Neural progenitor cell (in vitro differentiated cells): ENCODE measurements at places on chromosomes 5 and 9.
A peak's percentile ranks its signal among the peaks of the same experiment; 100 is the strongest.

DNA sequence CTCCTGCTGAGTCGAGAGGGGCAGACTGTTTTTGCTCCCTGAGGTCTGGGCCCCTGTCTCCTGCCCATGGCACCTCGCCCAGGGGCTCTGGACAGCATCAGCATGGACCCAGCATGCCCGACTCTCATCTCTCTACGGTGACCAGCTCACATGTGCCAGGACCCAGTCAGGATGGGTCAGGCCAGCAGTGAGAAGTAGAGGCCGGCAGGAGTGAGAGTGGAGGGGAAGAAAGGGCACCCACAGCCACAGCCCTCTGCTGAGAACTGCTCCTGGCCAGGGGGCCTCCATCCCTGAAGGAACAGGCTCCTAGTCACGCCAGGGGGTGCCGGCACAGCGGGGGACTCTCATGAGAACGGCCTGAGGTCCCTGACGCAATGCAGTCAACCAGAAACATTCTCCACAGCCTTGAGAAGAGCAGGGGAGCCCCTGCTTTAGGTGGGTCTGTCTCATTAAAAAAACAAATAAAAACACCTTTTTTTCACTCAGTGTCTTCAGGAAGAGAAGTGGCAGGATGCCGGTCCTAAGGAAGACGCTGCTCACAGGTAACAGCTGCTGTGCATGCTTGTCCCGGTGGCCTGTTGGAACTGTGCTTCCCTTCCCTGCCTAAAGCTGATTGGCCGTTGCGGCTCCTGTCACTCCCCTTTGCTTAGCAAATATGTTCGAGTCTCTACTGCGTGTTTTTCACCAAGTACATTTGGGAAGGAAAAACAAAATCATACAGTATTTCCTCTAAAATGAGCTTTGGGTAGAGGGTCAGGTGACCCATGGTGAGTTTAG lies 85.7 kb upstream of the FBXW11 start:
- DNase-seq, result no peak

DNA sequence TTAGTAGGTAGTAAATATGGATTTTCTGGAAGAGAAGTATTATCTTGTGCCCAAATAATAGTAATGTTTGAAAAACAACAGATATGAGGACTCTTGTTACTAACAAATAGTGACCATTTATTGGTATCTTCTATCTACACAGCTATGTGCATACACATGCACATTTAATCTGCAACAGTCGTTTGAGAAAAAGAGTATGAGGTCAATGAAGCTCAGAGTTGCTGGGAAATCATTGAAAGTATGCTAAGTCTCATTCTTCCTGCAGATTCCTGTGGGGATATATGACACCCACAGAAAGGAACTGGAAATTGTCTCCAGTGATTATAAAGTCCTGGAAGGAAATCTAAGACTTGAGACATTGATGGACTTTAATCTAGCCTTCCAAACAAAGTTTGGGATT lies 40.1 kb upstream of the RNF180 start:
- no peak for DNase-seq

DNA sequence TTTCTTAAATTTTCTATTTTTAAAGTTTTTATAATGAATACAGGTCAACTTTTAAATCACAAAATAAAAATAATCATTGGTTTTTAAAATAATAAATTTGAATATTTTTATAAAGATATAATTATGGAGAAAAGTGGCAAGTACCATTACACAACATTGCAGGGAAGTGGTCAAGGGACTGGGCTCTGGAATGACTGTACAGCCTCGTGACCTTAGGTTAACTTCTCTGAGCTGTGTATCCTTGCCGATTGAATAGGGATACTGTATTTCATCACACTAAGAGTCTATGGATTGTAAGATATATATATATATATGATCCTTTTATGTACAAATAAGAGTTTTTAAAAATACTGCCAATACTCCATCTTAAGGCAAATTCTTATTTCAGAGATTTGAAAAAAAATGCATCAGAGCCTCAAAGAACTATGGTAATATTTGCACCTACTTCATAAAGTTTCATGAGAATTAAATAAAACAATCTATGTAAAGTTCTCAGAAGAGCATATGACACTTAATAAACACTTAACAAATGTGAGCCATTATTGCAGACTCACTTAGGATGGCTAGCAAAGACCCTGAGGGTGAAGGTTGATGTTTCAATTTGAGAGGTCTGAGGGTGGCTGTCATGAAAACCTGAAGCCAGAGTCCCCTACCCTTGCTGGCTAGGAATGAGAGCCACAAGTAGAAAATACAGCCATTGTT lies 136.5 kb downstream of the CCDC192 start:
- DNase-seq, result no peak

DNA sequence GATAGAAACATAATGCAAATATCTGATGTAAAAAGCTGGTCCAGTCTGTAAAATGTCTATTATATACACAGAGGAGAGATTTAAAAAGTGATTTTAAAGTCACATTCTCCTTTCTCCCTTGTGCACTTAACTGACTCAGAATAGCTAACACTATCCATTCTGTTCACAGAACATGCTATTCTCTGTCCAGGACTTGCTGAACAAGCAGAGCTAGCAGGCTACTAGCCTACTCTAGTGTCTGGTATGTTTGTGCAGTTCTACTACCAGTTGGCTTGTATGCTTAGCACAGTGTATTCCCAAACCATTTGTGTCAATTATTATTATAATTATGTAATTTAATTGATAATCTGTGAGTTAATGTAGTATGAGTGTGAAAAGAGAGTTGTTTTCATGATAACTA lies 161.7 kb upstream of the NUDT12 start:
- DNase-seq, result no peak

GRCh38 chr5:124537107-124537506 lies 209.3 kb downstream of the ZNF608 start:
- DNase-seq, result no peak

- DNase-seq, result no peak
These were observed 87.1 kb downstream of the OSMR start for GRCh38 chr5:38932854-38933408.

GRCh38 chr5:126268697-126269315 lies 154.4 kb upstream of the GRAMD2B start:
- DNase-seq, result no peak

DNA sequence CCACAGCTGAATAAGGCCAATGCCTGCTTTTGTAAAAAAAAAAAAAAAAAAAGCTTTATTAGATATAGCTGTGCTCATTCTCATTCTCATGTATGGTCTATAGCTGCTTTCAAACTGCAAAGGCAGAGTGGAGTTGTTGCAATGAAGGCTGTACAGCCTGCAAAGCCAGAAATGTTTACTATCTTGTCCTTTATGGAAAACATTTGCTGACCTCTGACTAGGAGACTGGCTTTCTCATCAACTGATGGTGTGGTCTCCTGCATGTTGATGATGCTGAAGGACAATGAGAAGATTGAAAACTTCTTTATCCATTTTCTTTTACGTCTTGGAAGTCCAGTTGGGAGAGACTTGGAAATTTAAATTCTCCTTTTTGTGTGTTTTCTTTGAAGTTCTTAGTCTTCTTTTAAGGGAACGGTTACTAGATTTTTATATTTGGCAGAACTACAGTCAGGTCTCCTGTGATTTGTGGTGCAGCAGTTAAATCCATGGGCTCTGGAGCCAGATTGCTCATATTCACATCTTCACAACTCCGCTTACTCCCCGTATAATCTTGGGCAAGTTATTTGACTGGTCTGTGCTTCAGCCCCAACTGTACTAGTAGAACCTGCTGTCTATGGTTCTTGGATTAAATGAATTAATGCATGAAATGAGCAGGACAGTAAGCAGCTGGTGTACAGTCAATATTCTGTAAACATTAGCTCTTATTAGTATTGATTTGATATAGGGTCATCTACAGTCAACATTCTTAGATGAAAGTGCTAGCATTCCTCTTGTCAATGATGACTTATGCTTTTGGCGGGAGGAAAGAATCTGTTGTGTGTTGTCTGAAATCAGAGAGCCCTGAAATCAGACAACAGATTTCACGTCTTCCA lies 39.7 kb upstream of the BASP1 start:
- no peak for DNase-seq

- DNase-seq, result no peak
These were observed 80.3 kb upstream of the SARDH start for GRCh38 chr9:133818444-133818843.

DNA sequence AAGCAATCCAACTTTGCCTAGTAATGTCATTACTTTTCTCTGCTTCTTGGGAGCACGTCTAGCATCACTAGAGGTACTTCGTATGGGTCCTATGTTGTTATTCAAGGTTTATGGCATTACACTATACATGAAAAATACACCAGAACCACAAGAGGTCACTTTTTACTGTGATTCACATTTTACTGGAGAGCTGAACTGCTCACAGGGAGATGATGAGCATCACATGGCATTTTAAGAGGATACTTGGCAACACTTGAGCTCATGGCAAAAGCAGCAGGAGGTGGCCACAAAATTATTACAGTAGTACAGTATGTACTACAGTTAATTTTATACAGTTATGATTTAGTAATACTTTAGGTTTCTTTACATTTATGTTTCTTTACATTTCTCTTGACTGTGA lies 223.4 kb downstream of the PARP8 start:
- no peak for DNase-seq

DNA sequence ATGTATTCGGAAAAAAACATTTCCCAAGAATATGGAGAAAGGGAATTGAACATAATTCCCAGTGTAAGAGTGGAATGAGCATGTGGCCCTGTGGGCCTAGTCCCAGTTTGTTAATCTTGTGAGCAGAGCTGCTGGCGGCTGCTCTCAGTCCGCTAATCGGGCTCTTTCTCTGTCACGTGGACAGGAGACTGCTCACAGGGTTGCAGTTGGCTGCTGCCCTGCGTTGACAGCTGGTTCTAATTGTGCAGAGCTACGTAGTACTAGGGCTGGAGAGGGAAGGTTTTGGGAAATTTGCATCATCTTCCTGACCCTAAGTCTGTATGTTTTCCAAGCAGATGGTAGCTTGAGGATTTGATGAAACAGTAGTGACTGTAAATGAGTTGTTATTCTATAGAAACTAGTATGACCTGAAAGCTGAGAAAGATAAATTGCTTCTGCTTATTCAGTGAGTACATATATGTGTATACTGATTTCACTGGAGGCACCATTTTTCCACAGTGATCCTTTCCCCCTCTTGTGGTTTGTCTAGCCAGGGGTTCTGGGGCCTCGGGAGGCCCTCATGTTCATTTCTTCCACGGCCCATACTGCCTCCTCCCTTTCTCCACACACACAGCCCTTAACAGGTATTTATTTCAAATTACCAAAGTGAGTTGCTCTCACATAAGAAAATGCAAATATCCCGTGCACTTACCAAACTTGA lies 100.6 kb downstream of the ANGPTL2 start:
- peak; percentile 37 for DNase-seq
